ENCODE measurements at places on chromosomes 7 and 10.
A peak's percentile ranks its signal among the peaks of the same experiment; 100 is the strongest.

- DNase-seq, result no peak
Observed at GRCh38 chr10:47261556-47261955, 38.4 kb upstream of the GDF10 start.

GRCh38 chr10:68897336-68897741 is 3.8 kb upstream of the DDX50 start:
- DNase-seq, result no peak

GRCh38 chr10:16195178-16195769 is 241.5 kb upstream of the PTER start:
- no peak for DNase-seq

DNA sequence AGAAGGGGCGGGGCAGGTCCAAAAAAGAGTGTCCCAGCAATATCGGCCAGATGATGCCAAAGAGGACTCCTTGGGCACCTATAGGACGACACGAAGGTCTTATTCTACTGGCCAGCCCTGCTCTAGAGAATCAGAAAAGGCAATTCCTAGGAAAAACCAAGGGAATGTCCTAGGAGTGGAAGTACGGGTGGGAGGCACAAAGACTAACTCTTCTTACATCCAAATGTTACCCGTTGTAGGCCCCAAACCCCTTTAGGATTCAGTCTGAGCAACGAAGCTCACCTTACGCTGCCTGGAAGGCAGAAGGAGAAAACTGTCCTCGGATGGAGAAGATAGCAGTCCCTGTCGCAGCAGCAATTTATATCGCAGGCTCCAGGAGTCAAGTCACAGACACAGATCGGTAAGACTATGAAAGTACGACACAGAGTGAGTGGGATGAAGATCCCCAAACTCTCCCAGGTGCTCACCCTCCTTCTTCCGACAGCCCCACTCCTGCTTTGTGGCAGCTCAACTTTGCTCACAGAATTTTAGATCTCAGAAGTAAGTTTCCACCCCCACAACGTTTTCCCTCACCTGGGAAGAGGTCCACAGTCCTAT is 558 bp downstream of the TCTN3 start:
- no peak for DNase-seq

GRCh38 chr7:41834805-41835694 is 132.2 kb upstream of the INHBA start:
- no peak for DNase-seq

DNA sequence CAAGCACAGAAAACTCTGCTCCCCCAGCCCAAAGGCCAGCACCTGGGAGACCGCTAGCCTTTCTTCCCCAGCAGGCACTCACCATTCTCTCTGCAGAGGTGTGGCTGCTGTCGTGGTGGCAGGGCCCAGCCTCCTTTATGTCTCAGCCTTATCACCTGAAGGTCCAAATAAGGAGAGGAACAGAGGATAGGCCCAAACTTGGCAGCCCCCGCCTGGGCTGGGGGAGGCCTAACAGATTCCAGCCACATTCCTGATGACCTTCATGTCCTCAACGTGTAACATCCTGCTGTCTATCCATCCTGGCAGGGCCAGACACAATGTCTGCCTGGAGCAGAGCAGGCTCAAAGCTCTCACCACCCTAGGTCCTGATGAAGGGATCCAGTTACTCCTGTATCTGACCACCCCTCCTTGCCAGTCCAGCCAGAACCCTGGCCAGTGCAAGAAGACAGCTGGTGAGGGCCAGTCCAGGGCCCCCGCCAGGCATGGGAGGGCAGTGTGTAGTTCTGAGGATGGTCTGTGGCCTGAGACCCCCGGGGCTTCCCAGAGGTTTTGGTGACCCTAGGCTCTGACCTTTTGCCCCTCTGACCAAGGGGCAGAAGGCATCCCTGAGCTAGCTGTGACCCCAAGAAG is at the start of gene MYL7:
MYL7 (minus strand) TSS at position 112 of the 630 bp plus-strand sequence; CDS start at position 85, 27 bp downstream.
- DNase-seq, result no peak

DNA sequence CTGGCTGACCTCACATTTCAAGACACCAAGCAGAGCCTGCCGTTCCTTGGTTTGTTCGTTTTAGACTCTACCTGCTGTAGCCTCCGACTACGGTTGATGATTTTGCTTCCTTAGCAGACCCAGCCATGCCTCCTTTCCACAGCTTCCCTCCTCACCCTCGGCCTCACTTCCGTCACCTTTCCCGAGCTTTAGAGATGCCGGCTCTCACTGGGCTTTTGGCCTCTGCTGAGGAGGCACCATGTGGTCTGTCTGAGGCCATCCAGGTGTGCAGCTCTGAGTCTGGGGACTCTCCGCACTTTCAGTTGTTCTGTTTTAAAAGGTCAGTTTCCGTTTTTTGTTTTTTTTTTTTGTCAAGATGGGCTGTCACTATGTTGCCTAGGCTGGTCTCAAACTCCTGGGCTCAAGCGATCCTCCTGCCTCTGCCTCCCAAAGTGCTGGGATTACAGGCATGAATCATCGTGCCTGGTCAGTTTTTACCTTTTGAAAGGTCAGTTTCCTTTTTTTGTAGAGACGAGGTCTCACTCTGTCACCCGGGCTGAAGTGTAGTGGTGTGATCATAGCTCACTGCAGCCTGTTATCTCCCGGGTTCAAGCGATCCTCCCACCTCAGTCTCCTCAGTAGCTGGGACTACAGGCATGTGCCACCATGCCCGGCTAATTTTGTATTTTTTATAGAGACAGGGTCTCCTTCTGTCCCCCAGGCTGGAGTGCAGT is 11.7 kb downstream of the ORAI2 start:
- DNase-seq, result no peak

- no peak for DNase-seq
Observed at GRCh38 chr10:71998840-71999194, 34.6 kb downstream of the CHST3 start.

DNA sequence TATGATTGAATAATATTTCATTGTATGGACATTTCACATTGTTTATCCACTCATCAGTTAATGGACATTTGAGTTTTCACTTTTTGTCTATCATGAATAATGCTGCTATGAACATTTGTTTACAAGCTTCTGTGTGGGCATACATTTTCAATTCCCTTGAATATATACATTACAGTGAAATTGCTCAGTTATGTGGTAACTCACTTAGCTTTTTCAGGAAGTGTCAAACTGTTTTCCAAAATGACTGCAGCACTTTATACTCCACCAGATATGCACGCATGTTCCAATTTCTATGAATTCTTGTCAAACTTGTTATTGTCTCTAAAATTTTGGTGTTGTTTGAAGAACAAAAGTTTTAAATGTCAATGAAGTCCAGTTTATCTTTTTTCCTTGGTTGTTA is 401.2 kb downstream of the THSD7A start:
- DNase-seq, result no peak

- DNase-seq, result no peak
Observed at GRCh38 chr10:2476218-2476811, 591.0 kb upstream of the PFKP start.

- DNase-seq, result no peak
Observed at GRCh38 chr10:112821663-112822062, 128.4 kb upstream of the TCF7L2 start.

DNA sequence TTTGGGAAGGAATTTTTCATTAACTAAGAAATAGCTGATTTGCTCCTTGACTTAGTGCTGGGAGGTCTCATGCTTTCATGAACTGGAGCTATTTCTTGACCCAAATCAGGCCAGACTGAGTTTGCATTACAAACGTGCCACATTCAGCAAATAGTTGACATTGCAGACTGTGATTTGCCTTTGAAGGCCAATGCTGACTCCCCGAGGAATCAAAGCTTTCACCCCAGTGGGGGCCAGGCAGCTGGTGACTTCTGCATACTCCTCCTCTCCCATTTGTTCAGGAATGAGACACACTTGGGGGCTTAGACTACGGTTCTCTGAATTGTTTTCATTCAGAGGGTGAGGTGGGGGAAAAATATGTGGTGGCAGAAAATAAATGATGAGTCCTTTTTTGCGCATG is 111.0 kb upstream of the JAZF1 start:
- DNase-seq, result no peak

- DNase-seq, result no peak
Observed at GRCh38 chr10:5482016-5482415, 17.4 kb downstream of the CALML5 start.

DNA sequence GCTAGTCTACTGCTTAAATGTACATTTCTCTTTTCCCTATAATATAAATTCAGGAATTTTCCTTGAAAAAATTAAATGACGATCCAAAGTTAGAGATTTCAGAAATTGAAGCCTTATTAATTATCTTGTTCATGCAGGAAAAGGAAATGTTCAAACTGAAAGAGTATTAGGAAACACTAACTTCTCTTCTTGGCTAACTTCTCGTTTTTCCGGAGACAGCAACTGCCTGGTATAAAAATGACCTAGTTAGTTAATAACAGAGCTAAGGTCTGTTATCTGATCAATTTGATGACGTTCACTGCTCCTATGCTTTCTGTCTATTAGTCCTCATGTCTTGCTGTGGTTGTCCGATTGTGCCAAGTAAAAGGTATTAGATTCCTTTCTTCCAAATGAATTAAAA is 212.5 kb downstream of the DGKB start:
- DNase-seq, result no peak

DNA sequence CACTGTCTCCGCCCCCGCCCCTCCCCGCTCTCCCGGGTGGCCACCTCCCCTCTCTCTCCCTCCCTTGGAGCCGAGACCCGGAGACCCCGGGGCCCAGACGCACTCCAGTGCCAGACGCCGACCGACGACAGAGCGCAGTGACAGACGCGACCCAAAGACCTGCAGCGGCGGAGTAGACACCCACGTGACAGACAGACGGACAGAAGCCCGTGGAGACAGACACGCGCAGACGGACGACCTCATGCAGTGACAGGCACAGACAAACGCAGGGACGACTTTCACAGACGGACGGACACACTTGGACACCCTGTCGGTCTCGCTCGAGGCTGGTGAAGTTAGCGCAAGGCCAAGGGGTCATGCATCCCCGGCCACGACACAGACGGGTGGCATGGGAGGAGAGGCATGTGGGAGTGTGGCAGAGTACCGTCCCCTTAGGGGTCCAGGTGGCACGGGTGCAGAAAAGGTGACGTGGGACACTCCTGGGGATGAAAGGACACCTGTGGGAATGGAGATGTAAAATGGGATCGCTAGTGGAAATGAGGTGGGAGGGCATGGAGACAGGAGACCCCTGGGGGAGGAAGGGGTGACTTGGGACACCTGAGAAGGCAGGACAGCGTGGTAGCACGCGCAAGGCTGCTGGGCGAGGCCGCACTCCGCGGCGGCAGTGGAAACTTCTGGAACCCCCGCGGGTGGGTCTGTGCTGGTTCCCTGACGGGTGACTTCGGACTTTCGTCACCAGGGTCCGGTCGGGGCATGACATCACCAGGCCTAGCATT is 456 bp upstream of the ACHE start:
- peak; percentile 41 for DNase-seq

- no peak for DNase-seq
Observed at GRCh38 chr7:116337800-116338199, 127.5 kb downstream of the TES start.

GRCh38 chr7:97506728-97507127 is 225.2 kb upstream of the TAC1 start:
- DNase-seq, result no peak

DNA sequence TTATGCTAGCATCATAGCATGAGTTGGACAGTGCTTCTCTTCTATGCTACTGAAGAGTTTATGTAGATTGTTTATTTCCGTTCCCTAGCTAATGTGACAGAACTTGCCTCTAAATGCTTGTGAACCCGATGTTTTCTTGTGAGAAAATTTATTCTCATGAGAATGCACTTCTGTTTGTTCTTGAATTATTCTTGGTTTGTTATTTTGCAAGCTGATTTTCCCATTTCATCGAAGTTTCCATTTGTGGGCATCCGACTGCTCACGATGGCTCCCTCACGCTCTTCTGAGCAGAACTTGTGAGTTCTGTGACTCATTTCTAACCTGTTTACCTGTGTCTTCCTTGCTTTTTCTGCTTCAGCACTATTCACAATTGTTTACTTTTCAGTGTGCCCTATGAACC is 59.9 kb downstream of the WDFY4 start:
- no peak for DNase-seq

Measured in activated CD4-positive, CD25-positive, alpha-beta regulatory T cell treated with anti-CD3 and anti-CD28 coated beads, Interleukin-2, amount 50 U/mL, for 72 hours (primary cell).